ENCODE measurements at places on chromosomes 7 and 10.

GRCh38 chr10:24462889-24463552 lies 254.1 kb downstream of the KIAA1217 start:
- DNase-seq = no peak

GRCh38 chr7:70766109-70766508 lies 365.8 kb upstream of the GALNT17 start:
- DNase-seq = no peak

DNA sequence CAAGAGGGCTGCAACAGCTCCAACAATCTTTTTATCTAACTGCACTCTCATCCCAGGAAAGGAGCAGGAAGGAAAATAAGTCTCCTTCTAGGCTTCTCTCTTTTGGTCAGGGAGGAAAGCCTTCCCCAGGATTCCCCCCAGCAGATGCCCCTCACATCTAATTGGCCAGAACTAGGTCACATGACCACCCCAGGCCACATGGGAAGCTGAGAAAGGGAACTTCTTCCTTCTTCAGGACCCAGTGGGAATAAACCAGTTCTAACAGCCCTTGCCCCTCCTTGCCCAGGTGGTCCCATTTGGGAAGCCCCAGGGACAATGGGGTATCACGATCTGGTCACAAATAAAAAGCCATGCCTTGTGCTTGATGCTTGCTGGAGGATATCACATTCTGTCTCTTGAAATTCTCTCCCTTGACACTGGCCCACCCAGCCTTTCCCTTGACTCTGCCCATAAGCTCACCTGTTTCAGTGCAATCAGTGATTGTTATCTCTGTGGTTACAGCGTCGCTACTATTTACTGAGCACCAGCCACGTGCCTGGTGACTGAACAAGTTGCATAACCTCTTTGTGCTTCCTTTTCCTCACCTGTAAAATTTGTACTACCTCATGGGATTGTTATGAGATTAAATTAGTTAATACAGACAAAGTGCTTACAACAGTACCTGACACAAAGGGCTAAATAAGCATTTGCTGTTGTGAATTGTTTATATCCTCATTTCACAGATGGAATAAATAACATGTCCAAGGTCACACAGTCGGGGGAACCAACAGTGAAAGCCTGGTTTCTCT lies 9.0 kb upstream of the TACR2 start:
- DNase-seq = peak; percentile 86

- DNase-seq = peak; percentile 25
These were observed 41.8 kb upstream of the LRRC18 start for GRCh38 chr10:48981310-48981907.

GRCh38 chr7:673681-674453 lies 52.6 kb upstream of the DNAAF5 start:
- DNase-seq = no peak

- no peak for DNase-seq
These were observed 9.3 kb downstream of the ADAP1 start for GRCh38 chr7:945147-945555.

- no peak for DNase-seq
These were observed 1066.0 kb upstream of the CELF2 start for GRCh38 chr10:9951481-9952257.

GRCh38 chr7:106720641-106721040 lies 59.7 kb upstream of the CCDC71L start:
- DNase-seq = no peak

DNA sequence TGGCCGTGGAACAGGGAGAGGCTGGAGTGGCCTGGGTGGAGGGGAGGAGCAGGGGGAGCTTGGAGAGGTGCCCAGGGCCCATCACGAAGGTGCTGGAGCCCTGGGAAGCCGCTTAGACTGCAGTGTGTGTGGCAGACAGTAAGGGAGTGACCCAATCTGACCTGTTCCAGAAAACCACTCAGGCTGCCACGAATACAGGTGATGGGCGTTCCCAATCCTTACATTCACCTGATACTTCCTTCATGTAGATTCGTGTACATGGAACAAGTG lies 161.7 kb downstream of the SVIL start:
- DNase-seq = no peak

GRCh38 chr10:130361351-130362105 lies 225.3 kb downstream of the GLRX3 start:
- DNase-seq = no peak

DNA sequence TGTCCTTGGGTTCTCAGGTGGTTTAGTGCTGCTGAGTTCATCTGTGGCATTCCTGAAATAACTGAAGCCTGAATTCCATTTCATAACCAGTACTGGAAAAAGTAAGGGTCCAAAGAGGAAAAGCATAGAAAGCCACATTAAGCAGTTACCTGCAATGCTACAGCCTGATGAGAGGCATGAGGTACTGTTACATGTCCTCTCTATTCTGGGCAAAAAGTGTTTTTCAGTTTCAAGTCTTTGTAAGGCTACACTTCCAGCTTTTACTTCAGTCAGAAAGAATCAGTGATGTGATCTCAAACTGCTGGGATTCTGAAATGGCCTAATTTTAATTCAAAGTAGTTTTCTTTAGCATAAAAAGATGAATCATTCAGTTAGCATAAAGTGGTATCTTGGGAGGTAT lies 369.5 kb downstream of the PHF14 start:
- DNase-seq = no peak

DNA sequence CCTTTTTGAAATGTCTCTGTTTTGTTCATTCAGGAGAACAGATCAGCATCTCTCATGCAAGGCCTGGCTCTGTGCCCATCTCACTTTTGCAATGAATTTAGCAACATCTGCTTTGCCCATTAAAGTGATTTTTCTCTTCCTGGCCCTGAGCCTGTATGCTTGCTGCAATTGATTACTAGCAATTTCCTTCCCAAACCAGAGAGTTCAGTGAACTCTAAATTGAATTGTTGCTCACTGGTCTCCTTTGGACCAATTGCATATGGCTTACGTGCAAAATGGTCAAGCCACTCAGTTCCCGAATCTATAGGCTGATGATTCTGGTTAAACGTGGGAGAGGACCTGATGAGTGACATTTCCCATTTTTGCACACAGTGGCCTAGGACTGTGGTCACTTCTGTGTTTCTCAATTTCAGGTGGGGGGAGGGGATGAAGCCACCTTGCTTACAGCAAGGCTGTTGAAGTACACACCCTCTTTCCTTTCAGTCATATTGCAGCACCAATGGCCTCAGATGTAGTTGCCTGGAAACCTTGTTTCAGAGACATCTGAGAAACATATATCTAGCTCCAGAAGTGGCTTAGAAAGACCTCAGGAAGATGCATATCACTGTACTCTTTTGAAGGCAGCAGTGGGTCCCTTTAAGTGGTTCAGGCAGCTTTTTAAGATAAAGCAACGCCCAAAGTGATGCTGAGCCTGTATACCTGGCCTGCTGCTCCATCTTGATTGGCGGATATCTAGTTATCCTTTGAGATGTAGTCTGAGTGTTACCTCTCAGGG lies 201.4 kb downstream of the PTEN start:
- peak; percentile 76 for DNase-seq

DNA sequence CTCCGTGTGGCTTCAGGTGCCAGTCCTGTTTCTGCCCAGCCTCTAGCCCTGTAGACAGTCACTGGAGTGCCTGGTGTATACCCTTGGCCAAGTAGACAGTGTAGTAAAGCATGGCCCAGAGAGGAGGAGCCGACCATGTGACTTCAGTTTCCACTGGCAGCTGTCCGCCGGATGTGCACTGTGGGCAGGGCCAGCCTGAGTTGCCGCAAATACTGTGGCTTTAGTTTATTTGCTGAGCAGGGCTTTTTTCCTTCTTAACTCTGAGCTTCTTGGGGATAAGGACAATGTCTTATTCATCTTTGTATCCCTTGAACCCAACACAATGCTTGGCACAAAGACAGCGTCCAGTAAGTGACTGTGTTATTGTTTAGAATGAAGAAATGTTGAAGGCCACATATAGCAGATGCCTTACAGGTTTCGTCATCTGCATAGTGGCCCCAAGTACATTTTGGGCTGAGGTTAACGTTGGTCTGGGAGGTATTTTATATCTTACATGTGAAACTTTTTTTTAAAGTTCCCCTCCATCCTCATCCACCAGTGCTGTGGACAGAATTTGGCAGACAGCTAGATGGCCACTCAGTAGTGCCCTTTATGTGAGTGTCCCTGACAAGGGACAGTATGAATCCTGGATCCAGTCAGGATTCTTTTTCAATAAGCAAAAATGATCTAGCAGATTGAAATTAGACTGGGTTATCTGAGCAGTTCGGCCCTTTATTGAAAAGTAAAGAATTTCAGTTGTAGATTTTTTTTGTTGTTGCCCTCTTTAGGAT lies 40.6 kb downstream of the CYP17A1 start:
- peak; percentile 30 for DNase-seq

- peak; percentile 4 for DNase-seq
These were observed 43.0 kb downstream of the GNA12 start for GRCh38 chr7:2800931-2801688.

DNA sequence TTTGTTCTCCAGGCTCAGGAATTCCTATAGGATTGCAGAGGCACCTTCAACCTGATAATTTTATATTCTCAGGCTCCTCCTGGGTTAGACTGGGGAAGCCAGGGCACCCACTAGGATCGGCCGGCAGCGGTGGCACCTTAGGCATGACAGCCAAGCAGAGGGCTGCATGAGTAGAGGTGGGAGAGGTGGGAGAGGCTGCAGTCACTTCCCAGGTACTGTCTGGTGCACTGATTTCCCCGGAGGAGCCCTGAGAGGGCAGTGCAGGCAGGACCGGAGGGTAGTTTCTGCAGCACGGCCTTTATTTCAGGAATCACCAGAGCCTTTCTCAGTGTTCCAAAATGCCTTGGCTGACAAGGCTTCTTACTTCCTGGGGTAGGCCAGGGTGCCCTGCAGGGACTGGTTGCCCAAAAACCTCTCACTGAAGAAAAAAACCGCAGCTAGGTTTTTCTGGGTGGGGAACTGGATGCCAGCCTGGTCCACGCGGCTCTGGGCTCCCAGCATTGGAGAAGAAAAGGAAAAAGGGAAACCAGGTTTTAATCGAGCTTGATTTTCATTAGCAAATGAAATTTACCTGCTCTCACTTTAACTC lies 3.6 kb upstream of the HOXA13 start:
- DNase-seq = no peak

- no peak for DNase-seq
These were observed 141.4 kb downstream of the DOCK4 start for GRCh38 chr7:112064627-112065385.

DNA sequence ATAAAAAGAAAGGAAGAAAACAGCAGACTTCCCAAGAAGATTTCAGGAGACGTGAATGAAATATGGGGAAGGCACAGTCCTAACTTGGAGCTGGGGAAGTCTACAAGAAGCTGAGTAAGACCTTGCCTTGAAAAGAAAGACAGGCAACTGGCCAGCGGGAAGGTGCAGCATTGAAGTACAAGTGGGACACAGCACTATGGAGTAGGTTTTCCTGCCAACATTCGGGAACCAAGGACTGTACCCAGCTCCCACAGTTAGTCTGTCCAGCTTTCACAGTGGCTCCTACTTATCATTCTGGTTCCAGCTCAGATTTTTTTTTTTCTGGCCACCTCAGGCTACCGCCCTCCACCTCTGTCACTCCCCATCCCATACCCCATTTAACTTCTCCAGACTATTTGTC lies 10.0 kb downstream of the HPS1 start:
- no peak for DNase-seq

- DNase-seq = no peak
These were observed 25.2 kb downstream of the DNAJB12 start for GRCh38 chr10:72329290-72330068.

DNA sequence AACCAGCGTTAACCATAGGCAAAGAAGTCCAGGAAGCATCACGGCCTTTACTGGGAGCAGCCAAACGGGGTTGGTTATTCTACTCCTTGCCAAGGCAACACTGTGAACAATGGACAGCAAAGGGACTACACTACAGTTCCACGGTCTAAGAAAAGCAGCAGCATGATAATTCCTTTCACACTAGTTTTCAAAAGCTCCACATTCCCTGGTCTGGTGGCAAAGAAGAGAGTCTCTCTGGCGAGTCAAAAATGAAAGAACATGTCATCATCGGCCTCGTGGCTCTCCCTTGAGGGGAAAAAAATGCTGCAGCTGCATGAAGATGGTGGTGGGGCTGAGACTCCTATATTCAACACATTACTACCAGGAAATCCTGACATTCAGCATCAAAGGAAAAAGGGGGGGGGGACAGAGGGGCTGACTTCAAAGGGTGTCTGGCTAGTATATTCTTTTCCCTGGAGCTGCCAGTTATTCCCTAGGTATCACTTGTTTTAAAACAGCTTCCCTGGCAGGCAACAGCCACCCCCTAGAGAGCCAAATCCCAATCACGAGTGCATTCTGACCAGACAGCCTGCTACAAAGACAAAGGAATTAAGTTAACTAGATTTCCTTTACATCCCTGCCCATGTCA lies 49.1 kb downstream of the SLC37A3 start:
- DNase-seq = no peak

DNA sequence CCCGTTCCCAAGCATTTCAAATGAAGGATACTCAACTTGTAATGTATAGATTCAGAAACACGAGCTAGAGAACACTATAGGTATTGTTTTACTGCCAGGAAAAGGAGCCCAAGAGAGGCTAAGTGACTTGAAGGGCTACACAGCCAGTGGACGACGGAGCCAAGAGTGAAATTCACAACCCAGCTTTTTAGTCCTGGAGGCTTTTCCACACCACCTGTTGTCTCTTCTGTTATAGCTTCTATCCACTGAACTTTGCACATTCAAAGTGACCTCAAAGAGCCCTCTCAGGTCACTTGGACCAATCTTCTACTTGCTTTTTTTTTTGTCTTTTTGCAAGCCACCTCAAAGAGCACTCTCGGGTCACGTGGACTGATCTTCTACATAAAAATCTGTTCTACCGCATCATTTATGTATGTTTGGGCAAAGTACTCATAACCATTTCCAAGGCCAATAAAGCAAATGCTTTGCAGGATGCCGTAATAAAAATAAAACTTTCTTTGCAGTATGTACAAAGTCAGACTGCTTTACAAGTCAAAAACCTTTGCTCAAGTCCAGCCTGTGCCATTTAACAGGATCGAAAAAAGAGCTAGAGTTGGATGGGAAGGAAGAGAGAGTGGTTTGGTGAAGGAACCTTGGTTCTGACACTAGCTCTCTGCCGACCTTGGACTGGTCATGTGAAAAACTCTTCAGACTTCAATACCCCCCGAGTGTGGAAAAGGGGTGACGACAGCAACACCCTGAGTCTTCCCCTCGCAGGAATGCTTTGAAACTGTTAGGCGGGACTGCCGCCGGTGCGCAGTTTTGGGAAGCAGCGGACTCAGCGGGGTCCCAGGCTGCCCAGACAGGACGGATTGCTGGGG lies 821 bp downstream of the SLC35B4 start:
- DNase-seq = peak; percentile 9

- no peak for DNase-seq
These were observed 8.9 kb downstream of the FGF8 start for GRCh38 chr10:101766753-101767599.

GRCh38 chr10:75335983-75336382 lies 65.6 kb downstream of the ZNF503 start:
- DNase-seq = no peak

GRCh38 chr7:158327571-158328180 lies 259.9 kb downstream of the PTPRN2 start:
- DNase-seq = no peak

GRCh38 chr10:34091635-34092195 lies 723.4 kb downstream of the PARD3 start:
- DNase-seq = no peak

GRCh38 chr7:95875519-95875918 lies 103.2 kb downstream of the DYNC1I1 start:
- no peak for DNase-seq

- DNase-seq = no peak
These were observed 126.9 kb upstream of the ADCY1 start for GRCh38 chr7:45447296-45447695.

GRCh38 chr10:7788639-7789286 lies 786 bp downstream of the ATP5F1C start:
- DNase-seq = no peak

All from CD4-positive, alpha-beta memory T cell (primary cell).